DMS79 (cell line): ENCODE measurements at places on chromosomes 4 and X.
A peak's percentile ranks its signal among the peaks of the same experiment; 100 is the strongest.

DNA sequence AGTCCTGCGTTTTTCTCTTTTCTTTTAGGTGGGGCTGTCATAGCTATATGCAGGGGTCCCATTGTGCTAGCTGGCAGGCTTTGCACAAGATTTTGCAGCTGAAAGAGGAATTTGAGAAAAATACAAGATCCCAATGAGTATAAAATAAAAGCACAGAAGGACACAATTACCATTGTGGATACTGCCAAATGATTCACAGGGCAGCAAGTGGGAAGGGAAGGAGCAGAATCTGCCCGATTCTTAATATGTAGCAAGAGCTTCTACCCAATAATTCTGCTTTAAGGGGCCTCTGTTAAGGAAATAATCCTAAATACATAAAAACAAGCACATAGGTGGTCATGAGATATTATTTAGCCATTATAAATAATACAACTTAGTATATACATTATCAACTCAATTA lies 25.9 kb upstream of the ING2 start:
- DNase-seq, result no peak

DNA sequence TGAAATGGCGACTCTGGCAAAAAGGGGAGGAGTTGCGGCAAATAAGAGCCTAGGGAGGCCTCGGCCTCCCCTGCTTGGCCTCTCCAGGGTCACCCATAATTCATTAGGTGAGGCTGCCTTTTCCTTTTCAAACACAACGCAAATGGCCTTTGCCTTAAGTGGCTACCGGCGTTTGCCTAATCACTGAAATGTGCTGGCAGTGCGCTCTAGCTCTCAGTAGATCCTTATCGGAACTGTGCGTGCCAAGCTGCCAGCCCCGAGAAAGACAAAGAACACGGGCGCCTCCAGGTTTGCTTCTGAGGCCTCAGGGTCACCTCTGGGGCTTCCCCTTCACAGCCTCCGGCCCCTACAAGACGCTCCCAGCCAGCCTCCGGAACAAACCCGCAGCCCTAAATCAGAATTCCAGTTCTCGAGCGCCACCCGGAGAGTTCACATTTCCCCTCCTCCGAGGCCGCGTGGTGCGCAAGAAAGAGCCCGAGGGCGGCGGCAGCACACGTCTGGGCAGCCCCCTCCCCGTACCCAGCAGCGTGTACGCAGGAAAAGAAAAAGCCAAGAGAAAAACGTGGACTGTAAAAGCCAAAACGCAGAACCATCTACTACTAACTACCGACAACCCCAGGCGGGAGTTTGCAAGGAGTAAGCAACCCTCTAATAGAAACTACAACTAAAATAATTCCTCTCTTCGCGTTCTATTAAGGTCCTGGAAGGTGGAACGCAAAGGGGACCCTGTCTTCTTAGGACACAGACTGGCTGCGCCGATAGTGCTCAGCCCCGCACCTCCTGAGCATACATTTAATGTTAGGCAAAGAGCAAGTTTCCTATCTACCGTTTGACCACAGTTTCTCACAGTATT lies 76.5 kb upstream of the BCOR start:
- peak; percentile 63 for DNase-seq

DNA sequence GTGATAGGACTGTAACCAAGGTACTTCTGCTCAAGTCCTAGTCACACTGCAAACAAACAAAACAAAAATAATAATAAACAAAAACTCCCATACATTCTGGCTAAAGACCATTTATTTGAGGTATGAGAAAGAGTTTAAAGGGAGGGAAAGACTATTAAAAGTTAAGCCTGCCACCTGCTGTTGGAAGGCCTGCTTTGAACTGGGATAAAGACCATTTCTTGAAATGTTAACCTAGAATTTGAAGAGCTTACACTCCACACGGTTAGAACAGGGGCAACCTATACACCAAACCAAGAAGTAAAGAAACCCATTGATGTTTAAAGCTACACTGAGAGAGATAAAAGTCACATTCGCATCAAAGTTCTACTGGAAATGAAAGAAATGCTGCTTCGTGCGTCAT lies 548.7 kb upstream of the DIPK2B start:
- DNase-seq, result no peak

DNA sequence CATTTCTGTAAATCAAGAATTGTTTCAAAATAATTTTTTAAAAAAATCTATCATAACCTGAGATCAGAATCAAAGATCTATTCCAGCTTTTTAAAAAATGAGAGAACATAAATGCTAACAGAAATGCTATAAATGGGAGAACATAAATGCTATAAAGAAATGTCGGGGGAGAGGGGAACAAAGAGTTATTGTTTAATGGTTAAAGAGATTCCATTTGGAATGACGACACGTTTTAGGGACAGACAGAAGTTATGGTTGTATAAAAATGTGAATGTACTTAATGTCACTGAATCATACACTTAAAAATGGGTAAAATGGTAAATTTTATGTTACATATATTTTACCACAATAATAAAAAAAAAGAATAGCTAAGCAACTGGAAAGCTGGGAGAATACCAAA lies 127.1 kb downstream of the ATRX start:
- no peak for DNase-seq

DNA sequence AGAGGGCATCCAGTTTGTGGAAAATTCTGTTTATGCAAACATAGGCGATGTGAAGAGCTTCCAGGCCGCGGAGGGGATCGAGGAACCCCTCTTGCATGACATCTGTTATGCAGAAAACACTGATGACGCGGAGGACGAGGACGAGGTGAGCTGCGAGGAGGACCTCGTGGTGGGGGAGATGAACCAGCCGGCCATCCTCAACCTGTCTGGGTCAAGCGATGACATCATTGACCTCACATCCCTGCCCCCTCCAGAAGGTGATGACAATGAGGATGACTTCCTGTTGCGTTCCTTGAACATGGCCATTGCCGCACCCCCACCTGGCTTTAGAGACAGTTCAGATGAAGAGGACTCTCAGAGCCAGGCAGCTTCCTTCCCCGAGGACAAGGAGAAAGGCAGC lies 74.6 kb upstream of the PRPS2 start:
- DNase-seq, result no peak

- no peak for DNase-seq
These were observed 5.4 kb upstream of the NUDT9 start for GRCh38 chr4:87416965-87417364.

- peak; percentile 92 for DNase-seq
These were observed 29.2 kb upstream of the CCNI start for GRCh38 chr4:77104791-77105540.

GRCh38 chrX:22340022-22340616 lies 67.4 kb downstream of the CBLL2 start:
- no peak for DNase-seq

DNA sequence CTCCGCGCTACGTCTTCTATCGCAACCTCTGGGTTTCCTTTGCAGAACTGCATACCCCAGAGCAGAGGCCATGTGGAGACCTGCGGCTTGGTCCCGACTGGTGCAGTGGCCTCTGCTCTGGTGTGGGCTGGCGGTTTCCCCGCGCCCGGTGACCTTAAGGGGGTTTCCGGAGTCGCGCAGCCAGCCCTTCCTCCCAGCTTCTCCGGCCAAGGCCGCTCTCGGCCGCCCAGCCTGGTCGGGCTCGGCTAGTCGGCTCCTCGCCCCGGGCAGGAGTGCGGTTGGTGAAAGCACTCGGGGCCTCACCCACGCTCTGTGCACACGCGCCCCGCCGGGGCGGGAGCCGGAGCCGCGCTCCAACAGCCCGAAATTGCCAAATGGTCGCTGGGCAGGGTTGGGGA lies 84.9 kb downstream of the BCOR start:
- DNase-seq, result no peak

- no peak for DNase-seq
These were observed 263.1 kb downstream of the SPRY1 start for GRCh38 chr4:123659730-123660129.

- DNase-seq, result no peak
These were observed 132.1 kb downstream of the SPRY1 start for GRCh38 chr4:123528501-123529277.

GRCh38 chr4:105887508-105887907 lies 7.8 kb upstream of the NPNT start:
- no peak for DNase-seq

DNA sequence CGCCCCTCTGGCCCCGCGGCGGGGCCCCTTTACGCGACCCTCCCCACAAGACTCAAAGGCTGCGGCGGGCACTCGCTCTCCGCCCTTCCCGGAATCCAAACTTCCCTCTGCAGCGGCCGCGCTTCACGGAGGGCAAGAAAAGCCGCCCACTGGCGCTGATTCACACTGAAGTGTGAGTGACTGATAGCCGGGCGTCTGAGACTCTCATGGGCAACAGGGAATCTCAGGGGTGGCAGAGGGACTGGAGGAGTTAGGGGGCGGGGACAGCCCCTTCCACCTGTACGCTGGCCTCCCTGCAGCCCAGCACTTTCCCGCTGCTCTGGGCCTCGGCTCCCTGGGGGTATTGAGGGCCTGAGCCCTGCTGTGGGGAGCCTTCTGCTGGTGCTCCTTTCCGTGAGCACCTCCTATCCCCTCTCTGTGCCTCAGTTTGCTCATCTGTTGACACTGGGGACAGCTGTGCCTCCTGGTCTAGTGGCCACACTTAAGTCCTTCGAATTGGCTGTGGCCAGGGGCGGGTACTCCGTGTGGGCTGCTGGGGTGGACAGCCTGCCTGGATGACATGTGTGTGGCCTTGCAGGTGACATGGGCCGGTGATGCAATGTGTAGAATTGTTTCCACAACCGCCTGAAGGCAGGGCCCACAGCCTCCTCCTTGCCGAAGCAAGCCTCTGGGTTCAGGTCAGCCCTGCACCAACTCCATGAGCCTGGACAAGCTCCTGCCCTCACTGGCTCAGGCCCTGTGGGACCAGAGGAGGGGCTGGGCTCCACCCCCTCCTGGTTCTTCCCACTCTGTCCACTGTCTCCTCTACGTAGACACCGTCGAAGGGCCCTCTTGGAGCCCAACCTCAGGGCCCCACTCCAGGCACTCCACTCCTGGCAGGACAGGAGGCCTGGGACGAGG lies 951 bp downstream of the SH3BP2 start:
- DNase-seq, result no peak

DNA sequence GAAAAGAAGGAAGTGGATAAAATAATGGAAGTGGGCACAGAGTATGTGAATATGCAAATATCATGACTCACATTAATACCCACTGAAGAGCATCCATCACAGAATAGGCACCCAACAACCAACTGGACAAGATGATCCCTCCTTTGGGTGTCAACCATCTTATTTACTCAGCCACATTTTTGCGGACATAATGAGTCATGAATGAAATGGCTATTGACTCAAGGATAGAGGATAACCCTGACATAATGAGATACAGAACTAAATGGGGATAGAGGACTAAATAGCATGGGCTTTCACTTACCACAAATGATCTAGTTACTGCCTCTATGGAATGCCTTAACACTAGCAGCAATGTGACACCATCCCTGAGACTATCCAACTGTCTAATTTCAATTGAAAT lies 224.7 kb downstream of the ANTXR2 start:
- no peak for DNase-seq

GRCh38 chrX:136909706-136910564 lies 29.4 kb upstream of the RBMX start:
- DNase-seq, result peak; percentile 89

DNA sequence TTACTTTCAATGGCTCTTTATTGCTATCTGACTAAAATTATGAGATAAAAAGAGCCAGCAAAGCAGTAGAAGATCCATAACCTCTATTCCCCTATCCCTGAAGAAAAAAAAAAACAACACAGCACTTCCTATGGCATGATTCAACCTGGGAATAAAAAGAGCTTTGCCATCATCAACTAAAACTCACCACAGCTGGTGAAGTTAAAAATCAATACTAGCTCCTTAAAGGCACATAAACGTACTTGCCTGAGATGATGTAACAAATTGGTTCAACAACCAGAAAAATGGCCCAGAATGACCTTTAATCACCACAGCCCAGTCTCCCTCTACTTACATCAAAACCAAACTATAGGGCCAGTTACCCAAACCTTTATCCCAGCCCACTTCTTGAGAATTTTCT lies 153.8 kb downstream of the MAML3 start:
- DNase-seq, result no peak

DNA sequence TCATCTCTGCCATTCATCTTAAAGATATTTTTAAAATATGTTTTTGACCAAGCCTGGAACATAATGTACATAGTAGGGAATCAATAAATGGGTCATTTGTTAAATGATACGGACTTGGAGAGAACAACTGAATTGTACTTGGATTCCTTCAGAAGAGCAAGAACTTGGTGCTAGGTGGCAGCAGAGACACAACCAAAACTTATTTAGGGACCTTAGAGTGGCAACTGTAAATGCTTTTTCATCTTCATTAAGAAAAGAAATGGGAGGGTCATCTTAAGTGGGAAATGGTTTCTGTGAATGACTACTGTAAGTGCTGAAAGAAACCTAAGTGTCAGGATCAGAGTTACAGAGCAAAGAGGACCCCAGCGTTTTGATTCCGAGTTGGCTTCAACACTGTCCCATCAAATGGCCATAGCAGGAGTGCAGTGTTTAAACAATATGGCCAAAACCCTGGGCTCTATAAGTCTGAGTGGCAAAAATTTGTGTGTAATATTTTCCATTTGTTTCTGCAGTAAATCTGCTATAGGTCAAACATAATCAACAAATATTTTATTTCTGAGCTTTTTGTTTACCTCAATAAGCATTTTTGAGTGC lies 213.6 kb downstream of the PALLD start:
- no peak for DNase-seq
